Stimulated activated CD4-positive, alpha-beta T cell treated with anti-CD3 and anti-CD28 coated beads, TNF-alpha, amount 100 ng/mL, for 1 hour (primary cell): ENCODE measurements at places on chromosomes 6 and 20.

GRCh38 chr6:134454794-134455193 is 136.9 kb upstream of the SGK1 start:
- DNase-seq: no peak

- no peak for DNase-seq
These were observed 160.9 kb downstream of the REV3L start for GRCh38 chr6:111322145-111322544.

- no peak for DNase-seq
These were observed 257.1 kb upstream of the TAB2 start for GRCh38 chr6:149060300-149060984.

- no peak for DNase-seq
These were observed 5.8 kb downstream of the DSP start for GRCh38 chr6:7547315-7547714.

- no peak for DNase-seq
These were observed 79.6 kb downstream of the RCAN2 start for GRCh38 chr6:46411456-46412197.

- no peak for DNase-seq
These were observed 16.2 kb downstream of the TTLL2 start for GRCh38 chr6:167341038-167341583.

- DNase-seq: no peak
These were observed 861 bp upstream of the RALGAPA2 start for GRCh38 chr20:20713244-20713765.

DNA sequence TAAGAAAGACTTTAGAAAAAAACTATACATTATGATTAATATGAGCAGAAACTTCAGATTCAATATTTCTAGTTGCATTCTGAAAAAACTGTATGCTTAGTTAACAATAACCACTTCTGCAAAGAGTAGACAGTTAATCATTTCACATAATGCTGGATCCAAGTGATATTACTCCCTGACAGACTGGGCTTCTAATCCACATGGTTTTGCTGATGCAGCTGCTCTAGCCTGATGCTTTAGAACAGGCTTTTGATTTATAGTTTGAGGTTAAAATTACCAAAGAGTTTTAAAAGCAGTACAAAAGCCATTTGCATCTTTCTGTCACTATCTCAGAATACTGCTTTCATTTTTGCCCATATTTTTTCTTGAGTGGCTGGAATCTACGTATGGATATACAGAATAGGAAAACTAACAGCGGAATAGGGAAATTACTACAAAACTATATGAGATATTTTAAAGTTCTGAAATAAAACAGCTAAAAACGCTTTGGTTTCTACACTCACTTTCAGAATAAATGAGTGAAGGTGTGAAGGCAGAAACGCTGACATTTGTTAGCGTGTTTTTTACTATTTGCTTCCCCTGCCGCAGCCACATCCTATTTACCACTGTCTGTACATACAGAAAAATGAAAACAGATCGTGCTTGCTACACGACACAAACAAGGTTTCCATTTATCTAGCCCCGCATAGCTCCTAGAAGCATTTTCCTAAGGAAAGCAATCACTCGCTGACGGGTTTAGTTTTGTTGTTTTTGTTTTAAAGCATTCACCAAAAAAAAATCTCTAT is 61.7 kb downstream of the METTL24 start:
- DNase-seq: no peak

DNA sequence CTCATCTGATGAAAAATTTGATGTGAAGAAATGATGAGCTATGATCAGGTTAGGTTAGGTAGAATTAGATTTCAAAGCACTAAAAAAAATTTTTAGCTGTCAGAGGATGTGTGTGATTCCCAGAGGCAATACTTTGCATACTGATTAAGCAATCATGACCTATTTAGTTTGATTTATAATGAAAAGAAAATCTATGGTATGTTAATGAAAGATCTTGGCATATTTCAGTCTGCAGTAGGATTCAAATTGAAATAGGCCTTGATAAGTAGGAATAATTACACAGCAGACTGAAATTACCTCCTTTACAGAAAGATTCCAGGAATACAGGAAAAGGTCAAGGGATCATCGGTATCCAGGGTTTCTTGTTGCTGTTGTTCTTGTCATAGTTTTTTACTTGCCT is 69.3 kb downstream of the HDDC2 start:
- no peak for DNase-seq

GRCh38 chr6:107917451-107918375 is 40.3 kb downstream of the SEC63 start:
- DNase-seq: no peak

DNA sequence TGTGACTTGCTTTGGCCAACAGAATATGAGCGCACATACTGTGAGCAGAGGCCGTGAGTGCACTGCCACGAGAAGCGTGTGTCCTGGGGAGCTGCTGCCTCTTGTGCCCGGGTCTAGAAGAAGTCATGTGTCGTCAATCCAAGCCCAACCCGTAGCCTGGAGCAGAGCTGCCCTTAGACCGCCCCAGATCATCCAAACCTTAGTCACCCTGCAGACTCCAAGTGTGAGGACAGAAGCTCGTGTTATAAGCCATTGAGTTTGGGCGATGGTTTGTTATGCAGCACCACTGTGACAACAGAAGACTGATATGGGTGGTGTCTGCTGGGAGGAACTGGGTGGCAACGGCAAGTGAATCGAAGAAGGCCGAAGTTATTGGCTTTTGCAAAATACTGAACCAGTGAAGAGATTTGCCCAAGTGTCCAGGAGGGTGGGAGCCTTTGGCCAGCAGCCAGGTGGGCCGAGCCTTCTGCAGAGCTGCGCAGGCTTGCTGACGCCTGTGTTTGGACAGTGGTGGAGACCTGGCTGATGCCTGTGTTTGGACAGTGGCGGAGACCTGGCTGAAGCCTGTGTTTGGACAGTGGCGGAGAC is 101.3 kb upstream of the SULF2 start:
- no peak for DNase-seq

DNA sequence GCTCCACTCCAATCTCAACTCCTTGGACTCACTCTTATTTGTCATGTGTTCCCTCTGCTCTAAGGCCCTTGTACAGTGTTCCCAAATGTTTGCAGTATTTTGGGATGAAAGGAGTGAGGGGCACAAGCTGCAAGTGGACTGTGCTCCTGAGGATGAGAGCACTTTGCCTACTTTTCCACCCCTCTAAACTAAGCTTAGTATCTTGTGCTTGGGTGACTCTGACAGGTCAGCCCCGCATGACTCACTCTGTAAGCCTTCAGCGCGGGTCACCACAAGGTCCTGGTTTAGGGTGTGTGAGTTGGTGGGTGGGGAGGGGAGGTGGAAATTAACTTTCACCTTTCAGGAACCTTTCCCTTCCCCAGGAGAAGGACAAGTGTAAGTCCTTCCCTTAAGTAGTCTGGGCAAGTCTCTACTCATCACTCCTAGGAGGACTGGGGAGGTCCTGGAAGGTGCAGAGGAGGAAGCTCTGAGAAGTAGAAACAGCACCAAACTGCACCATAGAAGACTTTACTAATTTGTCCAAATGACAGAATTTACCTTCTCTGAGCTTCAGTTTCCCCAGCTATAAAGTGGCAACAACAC is 68.8 kb upstream of the EPB41L1 start:
- DNase-seq: no peak

DNA sequence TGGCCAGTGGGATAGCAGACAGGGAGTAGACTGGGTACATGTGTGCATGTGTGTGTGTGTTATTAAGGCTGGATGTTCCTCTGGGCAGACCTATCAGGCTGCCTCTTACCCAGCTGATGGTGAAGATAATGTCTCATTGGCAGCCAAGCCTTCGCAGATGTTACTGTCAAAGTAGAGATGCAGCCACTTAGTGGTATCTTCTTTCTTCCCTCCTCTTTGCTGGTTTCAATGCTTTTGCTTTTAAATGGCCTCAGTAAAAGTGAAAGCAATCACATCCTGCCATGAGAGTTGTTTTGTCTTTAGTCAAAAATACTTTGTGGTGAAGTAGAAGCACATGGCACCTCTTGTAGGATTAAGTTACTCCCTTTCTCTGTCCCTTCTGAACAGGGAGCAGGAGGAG is 57.5 kb downstream of the SNRNP48 start:
- DNase-seq: no peak

DNA sequence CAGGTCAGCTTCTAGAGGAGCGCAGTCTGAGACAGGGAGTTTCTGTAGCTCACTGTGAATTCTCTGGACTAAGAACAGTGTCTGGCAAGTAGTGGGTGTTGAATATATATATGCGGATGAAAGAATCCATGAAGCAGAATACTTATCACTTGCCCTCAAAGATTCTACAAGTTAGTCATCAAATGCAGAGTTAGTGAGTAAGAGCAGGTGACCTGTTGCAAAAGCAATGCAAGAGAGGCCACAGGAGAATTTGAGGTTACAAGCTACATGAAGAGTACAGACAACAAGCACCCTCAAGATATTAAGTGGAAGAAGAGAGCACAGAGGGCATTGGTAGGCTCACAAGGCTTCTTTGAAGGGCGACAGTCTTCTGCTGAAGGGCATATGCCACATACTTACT is 103.4 kb upstream of the BTBD3 start:
- DNase-seq: no peak

DNA sequence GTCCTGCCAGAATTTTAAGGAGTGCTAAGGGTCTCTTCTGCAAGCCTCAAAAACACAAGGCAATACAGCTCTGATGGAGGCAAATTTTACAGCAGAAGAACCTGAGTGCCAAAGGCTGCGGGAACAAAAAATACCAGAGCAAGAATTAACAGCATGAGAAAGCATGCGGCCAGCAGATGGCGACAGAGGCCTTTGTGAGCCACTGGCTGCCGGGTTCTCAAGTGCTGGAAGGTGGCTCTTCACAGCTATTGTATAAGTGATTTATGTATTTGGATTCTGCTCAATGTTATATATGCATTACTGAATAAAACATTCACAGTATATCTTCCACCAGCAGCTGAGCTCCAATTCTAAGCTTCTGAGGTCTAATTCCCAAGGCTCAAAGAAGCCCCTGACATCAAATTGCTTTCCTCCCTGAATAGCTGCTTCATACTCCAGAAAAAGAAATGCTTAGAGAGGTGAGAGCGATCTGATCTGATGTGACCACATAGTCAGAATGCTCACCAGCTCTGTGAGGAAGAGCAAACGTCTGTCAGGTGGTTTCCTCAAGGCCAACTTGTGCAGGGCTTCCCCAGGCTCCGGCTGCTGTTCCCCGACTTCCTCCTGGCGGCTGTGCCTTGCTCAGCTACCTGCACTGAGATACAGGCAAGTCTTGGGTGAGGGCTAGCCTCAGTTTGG is 58.6 kb downstream of the PPP1R3G start:
- DNase-seq: peak; percentile 66

GRCh38 chr6:42075159-42075838 is 25.0 kb downstream of the TAF8 start:
- DNase-seq: peak; percentile 20

- no peak for DNase-seq
These were observed 35.0 kb downstream of the NKAIN2 start for GRCh38 chr6:123838505-123839234.

DNA sequence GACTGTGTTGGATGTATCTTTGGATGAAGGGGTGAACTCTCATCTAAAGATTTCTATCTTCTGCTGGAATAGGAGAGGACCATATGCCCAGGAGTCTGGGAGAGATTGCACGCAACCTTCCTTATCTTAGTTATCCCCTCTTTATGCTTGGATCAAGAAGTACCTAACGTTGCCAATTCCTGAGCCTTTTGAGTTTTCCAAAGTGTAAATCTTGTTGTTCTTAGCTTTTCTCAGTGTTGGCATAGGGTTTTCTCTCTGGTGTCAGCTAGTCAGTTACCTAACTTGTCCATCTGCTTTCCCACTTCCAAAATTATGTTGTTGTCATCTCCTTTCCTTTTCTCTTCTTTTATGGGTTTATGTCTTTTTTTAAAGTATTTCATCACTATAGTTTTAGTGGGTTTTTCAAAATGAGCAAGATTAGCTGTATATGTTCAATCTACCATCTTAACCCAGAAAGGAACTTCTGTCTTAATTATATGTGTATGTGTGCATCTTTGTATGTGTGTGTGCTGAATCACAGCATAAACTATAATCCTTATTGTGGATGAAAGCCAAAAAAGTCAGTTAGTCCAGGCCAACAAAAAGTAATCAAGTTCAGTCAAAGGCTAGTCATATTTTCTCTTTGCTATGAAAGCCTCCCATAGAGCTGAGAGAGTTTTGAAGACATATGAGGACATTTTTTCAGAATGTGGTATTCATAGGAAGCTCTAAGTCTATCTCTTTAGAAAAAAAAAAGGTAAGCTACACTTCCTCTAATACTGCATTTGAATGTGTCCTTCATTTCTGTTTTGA is 72.1 kb downstream of the KHDC1L start:
- DNase-seq: no peak

DNA sequence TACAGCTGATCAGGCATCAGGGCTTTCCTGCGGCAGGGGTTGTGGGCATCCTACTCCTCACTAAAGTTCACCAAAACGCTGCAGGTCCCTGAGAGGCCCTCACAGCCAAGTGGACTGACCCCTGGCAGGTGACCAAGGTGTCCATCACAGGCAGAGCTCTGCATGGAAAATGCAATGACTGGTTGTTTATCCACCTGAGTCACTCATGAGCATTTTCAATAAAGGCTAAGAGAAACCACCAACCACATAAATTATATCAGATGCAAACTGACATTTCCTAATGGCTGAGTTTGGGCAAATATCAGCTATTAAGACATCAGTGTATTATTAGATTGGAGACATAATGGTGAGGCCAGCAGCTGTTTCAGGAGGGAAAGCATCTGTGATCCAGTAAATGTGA is 152.7 kb upstream of the SYNDIG1 start:
- no peak for DNase-seq

DNA sequence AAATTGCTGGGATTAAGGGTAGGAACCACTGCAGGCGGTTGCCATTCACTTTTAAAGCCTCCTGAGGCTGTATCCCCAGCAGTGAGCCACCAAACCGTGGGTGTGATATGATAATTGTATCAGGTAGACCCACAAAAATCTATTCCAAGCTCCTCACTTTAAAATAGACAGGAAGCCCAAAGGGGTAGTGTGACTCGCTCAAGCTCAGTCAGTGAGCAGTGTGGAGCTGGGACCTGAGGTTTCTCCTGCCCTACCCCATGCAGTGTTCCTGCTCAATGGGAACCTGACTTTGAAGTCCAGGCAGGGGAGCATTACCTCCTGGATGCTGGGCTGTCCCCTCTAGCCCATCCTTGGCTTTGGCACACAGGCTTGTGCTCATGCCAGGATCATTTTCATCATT is 14.9 kb upstream of the MAPRE1 start:
- DNase-seq: no peak

DNA sequence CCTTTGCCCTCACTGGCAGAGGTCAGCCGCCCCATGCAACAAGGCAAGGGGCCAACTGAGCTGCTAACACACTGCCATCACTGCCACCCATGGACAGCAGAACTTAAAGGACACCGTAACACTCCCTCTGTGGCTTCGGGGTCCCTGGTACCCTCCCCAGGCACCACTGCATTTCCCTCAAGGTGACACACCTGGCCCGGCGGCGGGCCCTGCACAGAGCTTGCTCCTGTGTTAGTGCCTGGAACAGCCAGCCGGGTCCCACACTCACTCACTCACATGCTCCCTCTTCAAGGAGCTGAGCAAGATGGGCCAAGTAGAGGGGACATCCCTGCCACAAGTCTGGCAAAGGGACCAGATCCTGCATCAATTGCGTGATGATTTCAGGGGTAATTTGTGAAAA is 126.5 kb upstream of the SOX4 start:
- DNase-seq: no peak

GRCh38 chr20:41173161-41173721 is 35.9 kb downstream of the PLCG1 start:
- peak; percentile 63 for DNase-seq

GRCh38 chr20:7137395-7138151 is 370.1 kb downstream of the BMP2 start:
- no peak for DNase-seq
